Stimulated activated CD4-positive, alpha-beta T cell treated with anti-CD3 and anti-CD28 coated beads, Interleukin-4, amount 100 ng/mL, for 48 hours (primary cell): ENCODE measurements at places on chromosomes 16 and 17.

- DNase-seq, result no peak
Measured at GRCh38 chr16:27335349-27336053, 21.7 kb downstream of the IL4R start.

DNA sequence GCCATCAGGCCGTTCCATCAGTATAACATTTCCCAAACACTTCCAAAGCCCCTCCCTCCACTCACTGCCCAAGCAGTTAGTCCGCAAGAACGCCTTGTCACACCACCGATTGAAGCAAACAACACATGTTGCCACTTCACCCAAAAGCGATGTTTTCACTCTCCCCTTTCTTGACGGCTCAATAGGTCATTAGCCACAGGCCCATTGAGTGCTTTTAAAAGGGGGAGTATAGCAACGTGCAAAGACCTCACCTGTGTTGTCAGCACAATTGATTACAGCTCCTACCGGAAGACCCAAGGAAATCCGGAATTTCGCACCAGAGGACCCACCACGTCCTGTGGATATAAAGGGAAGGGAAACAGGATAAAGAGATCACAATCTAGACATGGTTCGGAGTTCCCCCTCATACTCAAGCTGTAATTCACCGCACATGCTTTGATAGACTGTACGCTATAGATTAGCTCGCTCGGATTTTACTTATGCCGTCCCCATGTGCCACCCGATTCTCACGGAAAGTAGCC is 690 bp downstream of the RPL23 start:
- no peak for DNase-seq

DNA sequence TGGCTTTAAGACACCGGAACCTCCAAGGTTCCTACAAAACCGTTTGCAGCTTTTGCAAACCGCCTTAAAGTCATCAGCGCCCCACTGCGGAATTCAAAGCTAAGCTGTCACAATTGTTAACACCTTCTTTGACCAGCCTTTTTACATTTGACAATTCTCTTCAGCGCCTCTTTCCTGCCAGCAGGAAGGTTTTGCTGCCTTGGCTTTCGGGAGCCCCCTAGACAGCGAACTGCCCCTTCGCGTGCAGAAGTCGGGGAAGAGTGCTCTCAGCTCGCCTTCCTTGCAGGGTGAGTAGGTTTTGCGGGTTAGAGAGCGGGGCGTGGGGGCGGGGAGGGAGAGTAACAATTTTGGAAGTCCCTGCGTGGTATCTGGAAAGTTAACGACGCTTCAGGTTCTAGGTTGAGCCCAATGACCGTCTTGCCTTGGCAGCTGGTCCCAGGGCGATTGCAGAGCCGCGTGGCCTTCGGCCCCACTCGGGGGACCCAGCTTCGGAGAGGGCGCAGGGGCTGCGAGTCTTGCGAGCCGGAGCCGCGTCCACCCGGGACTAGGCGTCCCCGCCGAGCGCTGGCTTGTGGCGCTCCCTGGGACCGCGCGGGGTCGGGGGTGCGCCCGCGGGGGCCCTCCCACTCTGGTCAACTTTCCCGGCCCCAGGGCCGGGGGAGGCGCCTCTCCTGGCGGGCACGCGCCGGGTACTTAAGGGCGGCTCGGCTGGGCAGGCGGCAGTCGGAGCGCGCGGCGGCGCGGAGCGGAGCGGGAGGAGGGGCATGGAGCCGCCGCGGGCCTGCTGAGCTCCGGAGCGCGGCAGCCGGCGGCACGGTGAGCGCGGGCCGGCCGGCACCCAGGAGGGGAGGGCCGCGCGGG is at the start of gene HAS3:
Gene HAS3 (plus strand): TSS at position 153 of the 861 bp plus-strand sequence. CDS start 3,743 bp downstream, outside the sequence.
- DNase-seq, result no peak

DNA sequence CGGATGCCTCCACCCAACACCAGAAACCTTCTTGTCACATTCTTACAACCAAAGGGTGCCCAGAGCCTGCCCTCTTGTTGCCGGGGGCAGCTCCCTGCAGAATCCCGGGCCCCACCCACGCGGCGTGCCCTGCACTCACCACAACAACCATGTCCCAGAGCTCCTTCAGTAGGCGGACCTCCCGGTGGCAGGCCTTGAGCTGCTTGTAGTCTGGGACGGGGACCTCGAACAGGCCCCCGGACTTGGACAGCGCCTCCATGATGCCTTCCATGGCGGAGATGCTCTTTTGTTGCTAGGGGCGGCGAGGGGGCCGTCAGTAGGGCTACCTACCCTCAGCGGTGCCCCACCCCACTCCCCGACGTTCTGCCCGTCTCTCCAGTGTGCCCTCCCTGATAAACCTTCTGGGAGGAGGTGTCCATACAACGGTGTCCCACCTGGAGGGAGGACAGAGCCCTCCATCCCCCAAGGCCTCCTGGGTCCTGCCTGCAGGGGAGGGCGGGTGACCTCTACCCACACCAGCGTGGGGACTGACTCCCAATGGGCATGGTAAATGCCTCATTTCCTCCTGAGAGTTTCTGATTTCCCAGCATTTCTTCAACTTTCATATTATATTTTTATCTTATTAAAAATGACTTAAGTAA is 52.2 kb downstream of the DNAH17 start:
- no peak for DNase-seq

DNA sequence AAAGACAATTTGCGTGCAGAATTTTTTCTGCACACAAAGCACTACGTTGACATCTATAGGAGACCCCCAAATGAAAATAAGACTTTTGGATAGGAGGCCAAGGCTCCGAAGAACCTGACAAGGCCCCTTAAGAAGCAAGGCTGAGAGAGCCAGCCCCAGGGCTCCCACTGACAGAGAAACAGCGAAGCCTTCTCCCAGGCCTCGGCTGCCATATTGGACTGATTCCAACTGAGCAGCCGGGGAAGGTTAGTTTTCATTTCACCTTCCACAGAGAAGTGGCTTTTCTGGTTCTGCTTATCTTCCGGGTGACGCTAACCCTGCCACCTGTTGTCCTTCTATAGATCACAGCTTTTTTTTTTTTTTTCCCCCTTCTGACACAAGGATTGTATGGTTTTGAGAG is 356.7 kb downstream of the SOX9 start:
- no peak for DNase-seq

DNA sequence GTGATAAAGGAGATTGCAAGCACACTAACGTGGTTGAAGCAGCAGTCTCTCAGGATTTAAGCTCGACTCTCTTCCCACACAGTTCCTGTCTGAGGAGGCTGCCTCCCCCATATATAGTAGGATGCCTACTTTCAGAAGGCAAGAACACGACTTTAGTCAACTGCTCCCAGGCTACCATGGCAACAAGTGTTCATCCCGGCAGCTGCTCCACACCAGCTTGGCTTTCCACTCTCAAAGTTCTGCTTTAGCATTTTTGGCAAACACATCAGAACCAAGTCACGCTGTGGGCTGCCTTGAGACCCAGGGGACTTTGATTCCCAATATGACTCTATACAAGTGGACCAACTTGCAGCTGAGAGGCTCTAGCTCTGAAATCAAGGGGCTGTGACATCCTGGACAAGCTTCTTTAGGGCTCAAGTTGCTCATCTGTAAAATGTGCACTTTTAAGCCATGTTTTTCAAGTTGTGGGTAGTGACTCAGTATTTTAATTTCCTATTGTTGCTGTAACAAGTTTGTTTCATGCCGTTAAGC is 16.5 kb downstream of the ZP2 start:
- no peak for DNase-seq

- no peak for DNase-seq
Measured at GRCh38 chr16:53057658-53058057, 2.9 kb downstream of the CHD9 start.

DNA sequence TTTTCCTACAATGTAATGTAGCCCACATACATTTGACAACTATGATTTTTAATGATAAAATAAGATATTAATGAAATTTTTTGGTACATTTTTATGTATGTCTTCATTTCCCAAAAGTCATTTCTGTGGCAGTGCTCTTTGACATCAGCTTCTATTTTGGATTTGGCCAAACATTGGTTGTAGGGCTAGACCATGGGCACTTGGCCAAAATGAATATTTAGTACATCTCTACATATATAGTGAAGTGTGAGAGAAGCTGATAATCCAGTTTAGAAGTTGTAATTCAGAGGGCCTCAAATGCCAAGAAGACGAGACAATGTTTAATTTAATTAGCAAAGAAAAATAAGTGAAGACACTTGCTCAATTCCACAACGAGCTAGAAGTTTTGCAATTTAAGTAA is 724.9 kb upstream of the SOX9 start:
- DNase-seq, result no peak

- DNase-seq, result no peak
Measured at GRCh38 chr17:43927060-43927864, 15.0 kb downstream of the PPY start.

GRCh38 chr16:2979669-2980226 is 498 bp downstream of the PKMYT1 start:
- no peak for DNase-seq

GRCh38 chr17:38879878-38880665 is 10.2 kb downstream of the LASP1 start:
- no peak for DNase-seq

DNA sequence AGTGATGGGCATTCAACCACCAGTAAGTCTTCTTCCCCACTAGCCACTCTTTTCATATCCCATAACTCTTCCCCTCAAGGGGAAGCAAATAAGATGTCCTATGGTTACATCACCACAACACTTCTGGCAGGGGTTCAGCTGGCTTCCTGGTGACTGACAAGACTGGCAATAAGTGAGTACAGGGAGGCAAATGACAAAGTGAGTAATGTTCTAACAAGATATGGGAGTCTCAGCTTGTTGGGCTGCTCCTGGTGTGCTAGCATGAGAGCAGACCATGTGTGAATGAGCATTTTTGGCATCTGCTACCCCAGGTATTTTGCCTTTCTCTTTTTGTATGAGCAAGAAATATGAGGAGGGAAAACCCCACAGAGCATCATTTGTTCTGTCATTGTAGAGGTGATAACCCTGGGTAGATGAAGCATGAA is 9.9 kb downstream of the TMIGD1 start:
- DNase-seq, result no peak
